ENCODE measurements at places on chromosomes 11 and 22.

DNA sequence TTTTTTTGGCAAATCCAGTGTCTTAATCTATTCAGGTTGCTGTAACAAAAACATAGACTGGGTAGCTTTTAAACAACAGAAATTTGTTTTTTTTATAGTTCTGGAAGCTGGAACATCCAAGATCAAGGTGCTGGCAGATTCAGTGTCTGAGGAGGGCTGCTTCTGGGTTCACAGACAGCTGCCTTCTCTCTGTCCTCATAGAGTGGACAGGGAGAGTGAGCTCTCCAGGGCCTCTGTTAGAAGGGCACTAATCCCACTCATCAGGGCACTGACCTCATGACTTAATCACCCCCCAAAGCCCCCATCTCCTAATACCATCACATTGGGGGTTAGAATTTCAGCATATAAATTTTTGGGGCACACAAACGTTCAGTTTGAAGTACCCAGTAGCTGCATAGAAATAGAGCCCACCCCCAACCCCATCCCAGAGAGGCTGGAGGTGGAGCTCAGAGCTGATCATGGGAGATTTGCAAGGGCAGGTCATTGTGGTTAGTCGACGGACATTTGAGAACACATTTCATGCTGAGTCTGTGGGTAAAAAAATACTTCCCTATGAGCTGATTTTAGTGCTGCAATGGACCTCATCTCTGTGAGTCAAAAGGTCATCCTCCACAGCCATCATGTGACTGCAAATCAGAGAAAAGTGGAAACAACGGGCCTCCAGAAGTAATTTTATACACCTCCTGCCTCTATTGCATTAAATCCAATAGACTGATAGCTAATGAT is 203.1 kb upstream of the CADM1 start:
- DNase-seq, result no peak

- no peak for DNase-seq
Observed at GRCh38 chr11:46469926-46470325, 78.3 kb upstream of the CHRM4 start.

GRCh38 chr11:93054881-93055280 is 85.4 kb downstream of the MTNR1B start:
- DNase-seq, result no peak

- no peak for DNase-seq
Observed at GRCh38 chr11:118215262-118215661, 9.5 kb downstream of the JAML start.

DNA sequence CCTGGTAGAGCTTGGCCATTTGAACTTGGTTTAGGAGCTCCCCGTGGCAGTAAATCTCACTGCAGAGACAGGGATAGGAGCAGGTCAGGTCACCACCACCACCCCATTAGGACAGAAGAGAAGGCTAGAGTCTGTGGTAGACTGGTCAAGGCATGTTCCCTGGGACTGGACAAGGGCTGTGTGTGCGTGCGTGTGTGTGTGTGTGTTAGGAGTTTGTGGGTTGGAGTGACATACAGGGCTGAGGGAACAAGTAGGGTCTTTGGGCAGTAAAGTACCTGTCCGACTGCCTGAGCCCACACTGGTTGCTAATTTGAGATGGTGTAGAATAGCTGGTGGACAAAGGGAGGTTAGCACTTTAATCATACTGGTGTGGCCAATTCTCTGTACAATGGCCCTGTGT is 16.1 kb downstream of the TREH start:
- no peak for DNase-seq

GRCh38 chr11:96075532-96075959 is 151.6 kb upstream of the MTMR2 start:
- peak; percentile 20 for DNase-seq

DNA sequence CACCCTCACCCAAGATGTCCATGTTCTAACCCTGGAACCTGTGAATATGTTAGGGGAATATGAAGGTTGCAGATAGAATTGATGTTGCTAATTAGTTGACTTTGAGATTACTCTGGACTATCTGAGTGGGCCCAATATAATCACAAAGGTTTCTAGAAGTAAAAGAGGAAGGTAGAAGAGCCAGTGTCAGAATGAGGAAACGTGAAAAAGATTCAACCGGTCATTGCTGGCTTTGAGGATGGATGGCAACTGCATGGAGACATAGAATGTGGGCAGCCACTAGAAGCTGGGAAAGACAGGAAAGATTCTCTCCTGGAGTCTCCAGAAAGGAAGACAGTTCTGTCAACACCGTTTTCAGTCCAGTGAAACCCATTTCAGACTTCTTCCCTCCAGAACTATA is 86.6 kb downstream of the CLPB start:
- no peak for DNase-seq

All from stimulated activated CD4-positive, alpha-beta T cell treated with anti-CD3 and anti-CD28 coated beads, Interleukin-4, amount 100 ng/mL, for 1 hour (primary cell).